ENCODE measurements at places on chromosomes 6 and 20.

DNA sequence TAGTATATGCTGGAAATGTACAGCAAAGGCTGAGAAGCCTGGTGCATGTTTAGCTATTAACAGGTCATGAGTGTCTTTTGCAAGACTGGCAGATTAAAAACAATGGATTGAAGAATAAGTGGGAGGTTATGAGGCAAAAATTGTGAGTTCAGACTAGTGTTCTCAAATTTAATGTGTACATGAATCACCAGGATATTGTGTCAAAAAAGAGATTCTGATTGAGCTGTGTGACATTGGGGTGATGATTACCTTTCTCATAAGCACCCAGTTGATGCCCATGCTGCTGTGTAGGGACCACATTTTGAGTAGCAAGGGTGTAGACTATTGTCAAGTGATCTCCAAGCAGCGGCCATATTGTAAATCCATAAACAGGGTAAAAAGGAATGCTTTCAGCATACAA, 44.8 kb downstream of the MAP3K5 start:
- DNase-seq = no peak

GRCh38 chr20:19056909-19057308, 155.5 kb upstream of the SLC24A3 start:
- DNase-seq = peak; percentile 1

- DNase-seq = no peak
Measured at GRCh38 chr20:22499515-22500166, 84.7 kb downstream of the FOXA2 start.

- no peak for DNase-seq
Measured at GRCh38 chr20:23133560-23133998, 47.5 kb upstream of the CD93 start.

GRCh38 chr6:11190625-11191245, 41.7 kb downstream of the NEDD9 start:
- no peak for DNase-seq
